ENCODE measurements at places on chromosomes 13 and 19.

GRCh38 chr13:39586151-39586550 is 16.8 kb downstream of the LHFPL6 start:
- DNase-seq, result no peak

DNA sequence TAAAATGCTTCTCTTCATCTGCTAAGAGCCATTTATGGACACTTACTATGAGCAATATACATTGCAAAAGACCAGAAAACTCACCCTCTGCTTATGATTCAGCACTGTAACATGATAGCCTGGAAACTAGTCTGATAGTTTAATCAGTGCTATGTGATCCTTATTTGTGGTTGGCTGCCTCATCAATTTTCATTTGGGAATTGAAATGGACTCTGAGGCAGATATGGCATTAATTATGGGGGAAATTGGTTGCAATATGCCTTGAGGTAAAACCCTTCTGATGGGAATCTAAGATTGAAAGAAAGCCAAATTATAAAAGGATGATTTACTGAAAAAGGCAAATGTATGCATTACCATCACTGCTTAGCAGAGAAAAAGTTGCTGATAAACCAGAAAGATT is 33.5 kb downstream of the FAM216B start:
- no peak for DNase-seq

GRCh38 chr13:29847501-29847983 is 2.9 kb downstream of the UBL3 start:
- DNase-seq, result no peak

- DNase-seq, result no peak
Measured at GRCh38 chr13:110392510-110393240, 85.6 kb downstream of the COL4A2 start.

DNA sequence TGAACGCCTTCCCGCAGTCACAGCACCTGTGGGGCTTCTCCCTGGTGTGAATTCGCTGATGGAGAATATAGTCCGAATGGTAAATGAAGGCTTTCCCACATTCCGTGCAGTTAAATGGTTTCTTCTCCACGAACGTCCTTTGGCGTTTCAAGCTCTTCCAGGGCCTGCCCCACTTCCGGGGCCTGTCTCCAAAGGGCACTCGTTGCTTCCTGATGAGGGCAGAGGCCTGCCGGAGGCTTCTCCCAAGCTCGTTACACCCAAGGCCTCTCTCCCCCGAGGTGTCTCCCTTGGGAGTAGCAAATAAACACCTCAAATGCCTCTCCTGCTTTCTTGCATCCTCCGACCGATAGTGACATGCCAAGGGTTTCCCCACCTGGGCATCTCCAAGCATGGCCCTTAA is 34.3 kb downstream of the ZNF473 start:
- DNase-seq, result no peak

GRCh38 chr13:76992548-76993001 is 694 bp downstream of the CLN5 start:
- peak; percentile 46 for DNase-seq

DNA sequence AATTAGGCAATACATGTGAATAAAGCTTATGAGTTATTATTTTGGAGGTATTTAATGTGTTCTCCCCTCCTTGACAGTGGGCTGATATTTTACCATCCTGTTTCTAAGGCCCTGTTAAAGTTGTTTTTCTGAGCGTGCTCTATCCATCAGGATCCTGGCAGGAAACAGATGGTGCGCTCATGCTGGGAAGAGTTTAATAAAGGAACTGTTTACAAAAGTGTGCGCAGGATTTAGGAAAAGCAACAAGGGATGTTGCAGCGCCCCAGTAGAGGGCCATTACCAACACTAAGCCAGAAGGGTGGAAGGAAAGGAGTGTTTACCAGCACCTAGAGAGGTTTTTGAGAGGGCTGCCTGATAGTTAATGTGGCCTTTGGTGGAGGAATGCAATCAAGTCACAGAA is 374.5 kb downstream of the KCNRG start:
- DNase-seq, result no peak

DNA sequence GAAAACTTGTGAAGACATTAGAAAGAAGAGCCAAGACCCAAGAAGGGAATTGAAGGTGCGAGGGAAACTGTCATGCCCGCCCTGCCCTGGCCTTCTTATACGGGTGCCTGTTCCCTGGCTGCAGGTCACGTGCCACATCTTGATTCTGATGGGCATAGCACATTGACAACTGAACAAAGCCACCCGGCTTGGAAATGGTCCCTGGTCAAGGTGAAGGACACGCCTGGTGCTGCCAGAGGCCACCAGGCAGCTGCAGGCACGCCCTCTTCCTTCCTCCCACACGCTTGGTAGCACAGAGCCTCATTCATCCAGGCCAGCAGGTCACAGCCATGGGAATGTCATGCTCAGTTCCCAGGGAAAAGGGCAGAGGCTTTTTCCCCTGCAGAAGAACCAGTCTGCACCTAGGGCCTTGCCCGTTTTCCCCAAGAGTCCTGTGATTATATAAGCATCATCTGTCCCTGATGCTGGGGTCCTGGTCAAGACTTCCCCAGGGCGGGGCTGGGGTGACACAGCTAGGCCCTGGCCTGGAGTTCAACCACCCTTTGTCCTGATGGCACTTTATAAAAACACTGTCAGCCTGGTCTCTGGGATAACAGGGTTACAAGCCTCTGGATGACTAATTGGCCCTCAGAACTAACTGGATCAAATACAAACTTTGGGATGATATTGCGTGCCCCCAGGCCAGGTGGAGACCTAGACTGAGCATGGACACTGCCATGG is 56.0 kb downstream of the CDADC1 start:
- DNase-seq, result no peak

DNA sequence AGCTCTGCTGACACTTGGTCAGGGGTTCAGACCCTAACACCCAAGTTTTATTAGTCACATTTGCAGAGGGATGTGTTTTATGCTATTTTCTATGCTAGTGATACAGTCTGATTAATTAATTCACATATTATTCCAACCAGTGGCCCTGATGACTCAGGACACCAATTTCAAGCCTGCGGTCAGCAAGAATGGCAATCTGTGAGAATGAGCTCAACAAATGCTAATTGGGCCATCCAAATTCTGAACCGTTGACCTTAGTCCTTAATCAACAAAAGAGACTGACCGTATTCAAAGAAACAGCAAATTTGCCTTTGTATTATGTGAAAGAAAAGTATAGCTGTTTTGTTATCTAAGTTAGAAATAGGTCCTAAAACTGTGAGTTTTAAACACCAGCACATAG is 9.6 kb upstream of the KL start:
- DNase-seq, result no peak

- DNase-seq, result no peak
Measured at GRCh38 chr13:25501231-25501630, 129.5 kb downstream of the ATP8A2 start.

- no peak for DNase-seq
Measured at GRCh38 chr19:50562329-50562728, 5.9 kb downstream of the LRRC4B start.

GRCh38 chr13:47397739-47398138 is 500.9 kb upstream of the HTR2A start:
- no peak for DNase-seq

DNA sequence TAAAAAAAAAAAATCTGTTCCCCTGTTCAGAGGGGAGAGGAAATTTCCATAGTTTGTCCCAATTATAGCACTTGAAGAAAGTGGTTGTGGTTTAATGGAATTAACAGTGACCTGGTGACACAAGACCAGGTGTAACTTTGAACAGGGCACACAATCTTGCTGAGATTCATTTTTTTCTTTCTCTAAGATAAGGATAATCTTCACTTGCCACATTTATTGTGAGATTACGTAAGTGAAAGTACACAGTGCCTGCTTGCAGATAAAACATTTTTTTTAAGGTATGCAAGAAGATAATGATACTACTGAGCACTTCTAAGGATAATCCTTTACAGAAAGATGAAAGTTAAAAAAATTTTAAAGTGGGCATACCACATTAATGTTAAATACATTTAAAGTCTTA is 448.1 kb downstream of the DIAPH3 start:
- DNase-seq, result no peak

DNA sequence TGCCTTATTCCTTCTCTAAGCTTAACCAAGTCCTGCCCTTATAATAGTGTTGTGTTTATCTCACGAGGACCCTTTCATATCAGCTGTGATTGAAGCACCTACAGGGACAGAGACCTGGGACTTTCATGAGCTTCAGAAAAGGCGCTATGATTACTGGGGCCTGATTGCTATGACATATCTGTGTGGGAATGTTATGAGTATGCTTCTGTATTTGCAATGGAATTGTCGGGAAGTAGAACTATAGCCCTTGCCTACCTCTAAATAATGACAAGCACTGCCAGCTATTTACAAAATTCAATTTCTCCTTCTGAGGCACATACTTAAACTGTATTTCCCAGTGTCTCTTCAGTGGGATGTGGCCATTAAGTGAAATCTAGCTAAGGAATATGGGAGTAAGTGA is 191.5 kb downstream of the LHFPL6 start:
- no peak for DNase-seq

DNA sequence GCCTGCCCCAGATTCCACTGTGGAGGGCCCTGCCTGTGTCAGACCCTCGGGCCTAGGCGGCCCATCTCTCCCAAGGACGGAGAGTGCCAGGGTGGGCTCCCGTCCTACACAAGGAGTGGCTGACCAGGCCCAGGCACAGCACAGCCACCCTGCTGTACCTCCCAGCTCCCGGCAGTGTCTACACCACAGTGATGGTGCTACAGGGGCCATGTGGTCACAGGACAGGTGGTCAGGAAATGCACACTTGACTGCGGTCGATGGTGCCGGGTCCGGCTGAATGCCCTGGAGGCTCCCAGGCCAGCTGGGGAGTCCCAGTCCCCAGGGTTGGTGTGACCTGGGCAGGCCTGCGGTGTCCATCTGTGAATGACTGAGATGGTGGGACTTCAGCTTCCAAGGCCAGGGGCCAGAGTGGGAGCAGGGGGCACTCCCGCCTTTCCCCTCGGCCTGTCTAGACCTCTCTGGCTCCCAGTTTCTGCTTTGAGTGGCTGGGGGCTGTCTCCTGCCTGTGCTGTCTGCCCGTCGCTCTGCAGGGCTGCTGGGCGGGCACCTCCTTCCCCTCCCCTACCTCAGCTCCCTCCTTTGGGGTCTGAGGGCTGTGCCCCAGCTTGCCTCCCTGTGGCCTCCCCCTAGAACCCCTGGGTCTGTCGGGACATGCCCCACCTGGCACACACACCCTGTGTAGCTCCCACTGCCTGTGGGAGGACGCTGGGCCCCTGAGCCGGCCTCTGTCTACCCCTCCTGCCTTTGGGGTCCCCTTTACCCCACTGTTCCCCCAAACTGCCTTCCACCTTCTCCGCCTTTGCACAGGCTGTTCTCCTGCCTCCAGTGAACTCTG is 12.5 kb downstream of the DDA1 start:
- no peak for DNase-seq

- DNase-seq, result no peak
Measured at GRCh38 chr13:27450921-27451471, 632 bp upstream of the MTIF3 start.
